ENCODE measurements at places on chromosomes 12 and 14.

DNA sequence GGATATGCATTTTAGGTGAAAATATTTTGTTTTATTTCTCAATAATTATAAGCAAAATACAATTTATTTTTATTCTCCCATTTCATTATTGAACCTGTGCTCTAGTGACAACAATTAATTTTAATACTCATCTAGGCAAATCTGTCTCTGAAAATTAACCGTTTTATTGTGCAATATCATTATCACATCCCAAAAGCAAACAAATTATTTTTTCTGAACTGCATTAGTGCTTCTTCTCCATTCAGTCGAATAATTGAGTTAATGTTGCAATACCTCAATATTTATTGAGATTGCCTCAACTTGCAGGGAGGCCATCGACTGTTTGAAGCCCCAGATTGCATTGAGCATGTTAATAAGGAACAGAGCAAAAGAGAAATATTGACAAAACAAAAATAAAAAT lies 303.2 kb upstream of the LRFN5 start:
- DNase-seq: no peak

- no peak for DNase-seq
Observed at GRCh38 chr14:69259527-69260189, at the start of gene GALNT16. GALNT16 (plus strand) TSS chr14:69260158; CDS start chr14:69260291, 133 bp downstream.

GRCh38 chr12:96427269-96427729 lies 27.1 kb upstream of the CDK17 start:
- DNase-seq: no peak

GRCh38 chr12:90253136-90253535 lies 544.5 kb upstream of the ATP2B1 start:
- DNase-seq: no peak

GRCh38 chr12:3700861-3701260 lies 52.0 kb downstream of the CRACR2A start:
- DNase-seq: no peak

- DNase-seq: no peak
Observed at GRCh38 chr12:91984556-91984955, 161.1 kb downstream of the BTG1 start.

- DNase-seq: no peak
Observed at GRCh38 chr14:104678901-104679705, 10.3 kb upstream of the INF2 start.

DNA sequence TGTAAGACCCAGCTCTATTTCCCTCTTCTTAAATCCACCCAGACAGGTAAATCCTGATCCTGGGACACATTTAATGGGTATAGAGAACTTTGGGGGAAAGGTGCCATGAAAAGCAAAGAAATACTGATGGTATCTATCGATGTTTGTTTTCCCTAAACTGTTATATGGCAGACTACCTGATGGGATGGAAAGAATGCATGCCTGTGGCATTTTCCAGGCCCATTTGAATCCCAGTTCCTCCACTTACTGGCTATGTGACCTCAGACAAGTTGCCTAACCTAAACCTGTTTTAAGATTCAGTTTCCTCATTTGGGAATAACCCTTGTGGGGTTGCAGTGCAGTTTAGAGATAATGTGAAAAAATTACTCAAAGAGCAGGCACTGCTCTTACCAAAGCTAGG lies 404.5 kb downstream of the FUT8 start:
- no peak for DNase-seq

DNA sequence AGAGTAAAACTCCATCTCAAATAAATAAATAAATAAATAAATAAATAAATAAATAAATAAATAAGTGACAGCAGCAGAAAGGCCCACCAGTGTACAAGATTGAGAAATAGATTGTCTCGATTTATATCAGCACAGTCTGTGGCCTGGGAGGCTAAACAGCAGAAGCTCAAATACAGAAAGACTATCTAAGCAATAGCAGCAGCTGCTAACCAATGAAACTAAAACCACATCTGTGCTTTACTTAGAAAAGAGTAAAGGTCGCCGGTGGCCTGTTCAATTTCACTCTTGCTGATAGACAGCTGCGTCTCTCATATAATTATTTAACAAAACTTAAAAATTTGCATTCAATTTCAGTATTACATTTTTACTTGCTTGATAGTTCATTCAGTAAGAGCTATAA lies 325.7 kb downstream of the CEP128 start:
- DNase-seq: no peak

DNA sequence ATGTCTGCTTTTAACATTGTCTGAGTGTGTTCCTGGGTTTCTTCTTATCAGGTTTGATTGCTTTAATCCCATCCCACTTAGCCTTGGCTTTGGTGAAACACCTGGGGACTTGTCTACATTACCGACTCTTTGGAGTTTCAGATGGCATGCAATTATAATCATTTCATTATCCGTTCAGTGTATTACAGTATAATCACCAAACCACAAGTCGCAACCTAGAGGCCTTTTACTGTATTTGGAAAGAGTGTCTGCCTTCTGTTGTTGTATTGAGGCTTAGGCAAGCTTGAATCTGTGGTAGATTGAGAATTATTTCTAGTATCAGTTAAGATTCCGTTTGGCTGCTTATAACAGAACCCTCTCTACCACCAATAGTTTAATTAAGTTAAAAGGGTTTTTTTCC lies 103.9 kb downstream of the TGFB3 start:
- no peak for DNase-seq

DNA sequence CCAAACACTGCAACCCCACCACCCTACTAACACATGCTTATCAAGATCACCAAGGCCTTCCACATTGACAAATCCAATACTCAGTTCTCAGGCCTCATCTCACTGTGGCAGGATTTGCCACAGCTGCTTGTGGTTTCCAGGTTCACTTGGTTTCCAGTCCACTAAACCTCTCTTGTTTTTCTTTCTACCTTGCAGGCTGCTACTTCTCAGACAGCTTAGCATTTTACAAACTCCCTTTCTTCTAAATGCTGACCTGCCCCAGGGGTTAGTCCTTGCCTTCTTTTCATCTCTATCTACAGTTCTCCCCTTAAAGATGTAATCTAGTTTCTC lies 84.1 kb downstream of the BCAT1 start:
- no peak for DNase-seq

- no peak for DNase-seq
Observed at GRCh38 chr12:108369736-108370396, 30.8 kb upstream of the CMKLR1 start.

GRCh38 chr14:52934762-52935161 lies 16.1 kb downstream of the FERMT2 start:
- no peak for DNase-seq

DNA sequence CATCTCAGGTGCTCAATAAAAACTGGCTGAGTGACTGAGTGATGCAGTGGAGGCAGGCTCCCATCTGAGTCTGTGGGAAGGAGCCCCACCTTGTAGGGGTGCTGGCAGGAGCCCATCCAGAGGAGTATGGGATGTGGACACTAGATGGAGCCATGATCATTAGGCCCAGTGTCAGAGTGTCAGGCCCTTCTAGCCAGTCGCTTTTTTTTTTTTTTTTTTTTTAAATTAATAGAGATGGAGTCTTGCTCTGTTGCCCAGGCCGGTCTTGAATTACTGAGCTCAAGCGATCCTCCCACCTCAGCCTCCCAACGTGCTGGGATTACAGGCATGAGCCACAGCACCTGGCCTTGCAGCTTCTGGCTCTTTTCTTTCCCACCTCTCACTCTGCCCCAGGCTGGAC lies 11.5 kb downstream of the RITA1 start:
- DNase-seq: peak; percentile 20

DNA sequence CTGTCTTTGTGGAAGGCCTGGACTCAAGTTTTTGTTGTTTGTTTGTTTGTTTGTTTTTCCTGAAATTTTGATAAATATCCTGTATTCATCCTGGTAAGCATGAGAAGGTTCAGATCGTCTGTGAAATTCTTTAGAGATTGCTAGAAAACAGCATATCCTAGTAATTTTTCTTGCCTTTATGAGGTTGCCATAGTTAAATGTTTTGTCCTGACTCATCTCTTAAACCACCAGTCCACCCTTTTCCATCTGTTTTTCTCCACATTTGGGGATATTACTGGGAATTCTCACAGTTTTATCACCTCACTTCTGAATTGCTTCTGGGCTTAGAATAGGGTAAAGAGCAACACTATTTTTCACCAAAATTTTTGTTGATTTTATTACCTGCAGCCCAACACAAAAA lies 248.3 kb downstream of the FBXL14 start:
- DNase-seq: no peak

GRCh38 chr12:26128168-26128567 lies 3.3 kb upstream of the BHLHE41 start:
- no peak for DNase-seq

- DNase-seq: no peak
Observed at GRCh38 chr12:126385785-126386184, 1320.5 kb downstream of the AACS start.

DNA sequence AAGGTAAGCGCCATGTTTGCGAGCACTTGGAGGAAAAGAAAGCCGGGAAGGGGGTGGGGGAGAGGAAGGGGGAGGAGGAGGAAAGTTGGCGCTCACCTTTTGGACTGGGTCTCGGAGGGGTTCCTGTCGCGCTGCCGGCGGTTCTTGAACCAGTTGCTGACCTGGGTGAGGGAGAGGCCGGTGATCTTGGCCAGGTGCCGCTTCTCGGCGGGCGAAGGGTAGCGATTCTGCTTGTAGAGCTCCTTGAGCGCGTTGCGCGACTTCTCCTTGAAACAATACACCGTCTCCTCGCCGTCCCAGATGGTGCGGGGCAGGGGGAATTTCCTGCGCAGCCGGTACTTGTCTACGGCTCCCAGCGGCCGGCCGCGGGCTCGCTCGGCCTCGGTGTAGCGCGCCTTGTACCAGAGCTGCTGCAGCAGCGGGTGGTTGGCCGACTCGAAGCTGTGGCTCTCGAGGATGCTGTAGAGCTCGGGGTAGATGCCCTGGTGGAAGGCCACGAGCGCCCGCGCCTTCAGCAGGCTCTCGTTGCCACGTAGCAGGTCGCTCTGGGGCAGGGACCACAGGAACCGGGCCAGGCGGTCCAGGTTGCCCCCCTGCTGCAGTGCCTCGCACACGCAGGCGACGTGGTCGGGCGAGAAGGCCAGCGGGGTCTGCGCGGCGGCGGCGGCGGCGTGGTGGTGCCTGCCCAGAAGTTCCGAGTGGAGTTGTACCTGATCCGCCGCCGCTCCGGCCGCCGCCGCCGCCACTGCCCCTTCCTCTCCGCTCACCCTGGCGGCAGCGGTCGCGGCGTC lies 840 bp downstream of the SIX4 start:
- peak; percentile 7 for DNase-seq

DNA sequence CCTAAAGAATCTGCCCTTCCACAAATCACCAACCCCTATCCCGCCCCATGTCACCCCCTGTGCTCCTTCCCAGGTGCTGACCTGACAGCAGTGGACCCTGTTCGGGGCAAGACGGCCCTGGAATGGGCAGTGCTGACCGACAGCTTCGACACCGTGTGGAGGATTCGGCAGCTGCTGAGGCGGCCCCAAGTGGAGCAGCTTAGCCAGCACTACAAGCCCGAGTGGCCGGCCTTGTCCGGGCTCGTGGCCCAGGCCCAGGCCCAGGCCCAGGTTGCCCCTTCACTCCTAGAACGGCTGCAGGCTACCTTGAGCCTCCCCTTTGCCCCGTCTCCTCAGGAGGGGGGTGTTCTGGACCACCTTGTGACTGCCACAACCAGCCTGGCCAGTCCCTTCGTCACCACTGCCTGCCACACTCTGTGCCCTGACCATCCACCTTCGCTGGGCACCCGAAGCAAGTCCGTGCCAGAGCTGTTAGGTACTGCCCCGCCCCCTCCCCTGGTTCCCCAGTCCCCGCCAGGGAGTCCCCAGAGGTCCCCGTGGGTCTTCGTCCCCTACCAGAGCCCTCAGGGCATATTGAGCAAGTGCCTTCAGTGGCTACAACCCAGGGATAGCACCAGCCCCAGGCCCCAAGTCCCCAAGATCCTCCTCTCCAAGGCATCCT lies 2.7 kb downstream of the ANKRD33 start:
- no peak for DNase-seq

- no peak for DNase-seq
Observed at GRCh38 chr12:105862163-105862821, 276.5 kb downstream of the NUAK1 start.

GRCh38 chr14:41229824-41230223 lies 376.9 kb upstream of the LRFN5 start:
- no peak for DNase-seq

DNA sequence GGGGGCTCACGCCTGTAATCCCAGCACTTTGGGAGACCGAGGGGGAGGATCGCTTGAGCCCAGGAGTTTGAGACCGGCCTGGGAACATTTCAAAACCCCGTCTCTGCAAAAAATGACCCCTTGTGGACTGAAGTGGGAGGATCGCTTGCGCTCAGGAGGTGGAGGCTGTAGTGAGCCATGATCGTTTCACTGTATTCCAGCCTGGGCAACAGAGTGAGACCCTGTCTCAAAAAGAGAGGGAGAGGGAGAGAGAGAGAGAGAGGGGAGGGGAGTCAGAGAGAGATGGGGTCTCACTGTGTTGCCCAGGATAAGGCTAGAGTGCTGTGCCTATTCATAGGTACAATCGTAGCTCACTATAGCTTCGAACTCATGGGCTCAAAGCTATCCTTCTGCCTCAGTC lies 2.8 kb downstream of the FGD4 start:
- no peak for DNase-seq

DNA sequence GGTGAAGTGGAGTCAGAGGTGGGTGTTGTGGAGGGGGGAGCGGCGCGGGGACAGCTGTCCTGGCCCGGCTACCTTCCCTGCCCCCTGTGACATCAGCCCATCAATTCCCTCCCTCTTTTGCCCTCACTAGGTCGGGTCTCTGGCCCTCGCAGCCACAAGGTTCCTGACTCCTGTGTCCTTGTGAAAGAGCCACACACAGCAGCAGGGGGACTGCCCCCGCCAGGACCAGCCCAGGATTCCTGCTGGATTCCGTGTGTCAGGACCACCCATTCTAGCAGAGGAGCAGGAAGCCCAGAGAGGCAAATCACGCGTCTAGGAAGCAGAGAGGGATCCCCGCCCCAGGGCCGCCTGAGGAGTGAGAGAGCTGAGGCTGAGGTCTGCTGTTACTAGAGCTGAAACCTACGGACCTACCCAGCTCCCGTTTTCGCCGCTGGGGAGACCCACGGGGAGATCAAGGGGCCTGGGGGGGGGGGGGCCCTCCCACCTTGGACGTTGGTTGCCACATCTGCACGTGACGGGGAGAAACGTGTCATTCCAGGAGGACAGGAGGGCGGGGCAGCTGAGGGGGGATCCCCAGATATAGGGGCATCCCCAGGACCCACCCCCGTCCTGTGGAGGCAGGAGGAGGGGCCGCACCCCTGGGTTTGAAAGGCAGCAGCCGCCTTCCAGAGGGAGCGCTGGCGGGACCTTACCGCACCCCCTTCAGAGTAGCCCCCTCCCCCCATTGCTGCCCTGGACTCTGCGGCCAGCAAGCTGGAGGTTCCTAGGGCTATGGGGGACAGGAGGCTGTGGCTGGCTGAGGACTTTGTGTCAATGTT lies 12.5 kb upstream of the INF2 start:
- no peak for DNase-seq

DNA sequence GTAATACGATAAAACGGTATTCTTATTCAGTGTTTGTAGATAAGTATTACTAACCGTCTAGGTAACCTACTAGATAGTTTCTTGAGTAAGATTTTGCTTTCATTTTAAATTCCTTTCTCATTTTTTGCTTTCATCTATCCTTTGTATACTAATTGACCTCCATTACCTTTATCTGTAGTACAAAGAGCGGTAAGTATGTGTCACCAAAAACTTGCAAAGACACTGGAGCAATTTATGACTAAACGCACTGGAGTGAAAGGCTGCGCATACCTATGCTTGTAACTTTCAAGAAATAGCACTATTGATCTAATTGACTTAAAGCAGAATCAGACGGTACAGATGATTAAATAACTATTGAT lies 1.7 kb downstream of the ARHGAP5 start:
- DNase-seq: no peak

Data from T-helper 9 cell (primary cell).